ENCODE measurements at places on chromosomes 2 and 18.

- no peak for DNase-seq
Observed at GRCh38 chr2:227816507-227817294, 3.1 kb downstream of the CCL20 start.

DNA sequence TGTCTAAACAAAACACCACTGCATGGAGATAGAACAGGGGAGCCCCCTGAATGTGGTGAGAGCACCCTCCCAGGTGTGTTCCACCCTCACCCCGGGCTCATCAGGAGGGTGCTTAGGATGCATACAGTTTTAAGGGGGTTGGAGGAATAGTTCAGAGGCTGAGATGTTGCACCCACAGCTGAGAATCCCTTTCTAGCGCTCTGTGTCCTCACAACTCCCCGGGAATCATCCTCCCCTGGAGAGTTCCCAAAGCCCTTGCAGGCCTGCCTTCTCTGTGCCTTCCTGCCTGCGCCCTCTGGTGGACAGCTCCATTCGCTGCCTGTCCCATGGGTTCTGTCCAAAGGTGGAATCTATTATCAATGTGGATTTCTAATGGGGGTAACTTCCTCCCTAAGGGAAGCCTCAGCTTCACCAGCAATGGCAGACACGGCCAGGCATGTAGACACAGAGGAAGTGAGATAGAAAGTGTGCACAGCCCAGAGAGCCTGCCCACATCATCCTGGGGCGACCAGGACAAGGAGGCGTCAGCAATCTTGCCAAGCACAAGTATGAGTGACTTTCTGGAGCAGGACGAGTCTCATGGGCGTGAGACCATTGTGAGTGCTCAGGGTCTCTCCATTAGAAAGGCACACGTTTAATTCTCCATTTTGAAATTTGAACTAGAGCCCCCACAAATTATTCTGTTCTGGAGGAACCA is 1.2 kb upstream of the UGT1A5 start:
- DNase-seq, result peak; percentile 23

GRCh38 chr2:69804416-69804815 is 25.0 kb upstream of the GMCL1 start:
- no peak for DNase-seq

DNA sequence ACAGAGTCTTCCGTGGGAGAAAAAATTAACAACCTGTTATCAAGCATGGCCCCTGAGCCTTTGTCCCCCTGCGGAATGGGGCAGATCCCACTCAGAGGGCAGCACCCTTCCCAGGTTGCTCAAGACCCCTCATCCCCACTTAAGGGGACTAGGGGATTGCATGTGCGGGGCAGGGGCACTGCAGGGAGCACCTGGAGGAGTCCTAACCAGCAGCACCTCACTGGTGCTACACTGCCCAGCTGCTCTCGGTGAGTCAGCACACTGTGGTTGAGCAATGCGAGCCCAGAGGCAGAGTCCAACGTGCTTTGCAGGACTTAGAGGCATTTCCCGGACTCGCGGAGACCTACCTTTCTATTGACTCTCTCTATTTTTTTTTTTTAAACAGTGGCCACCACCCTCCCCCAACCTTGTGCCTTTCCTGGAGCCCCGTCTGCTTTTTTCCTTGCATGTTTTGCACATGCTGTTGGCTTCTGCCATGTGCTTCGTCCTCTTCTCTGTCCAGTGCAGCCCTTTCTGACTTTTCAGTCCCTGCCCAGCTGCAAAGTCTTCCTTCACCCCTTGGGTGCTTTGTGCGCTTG is 74.0 kb downstream of the IL1R2 start:
- DNase-seq, result no peak

DNA sequence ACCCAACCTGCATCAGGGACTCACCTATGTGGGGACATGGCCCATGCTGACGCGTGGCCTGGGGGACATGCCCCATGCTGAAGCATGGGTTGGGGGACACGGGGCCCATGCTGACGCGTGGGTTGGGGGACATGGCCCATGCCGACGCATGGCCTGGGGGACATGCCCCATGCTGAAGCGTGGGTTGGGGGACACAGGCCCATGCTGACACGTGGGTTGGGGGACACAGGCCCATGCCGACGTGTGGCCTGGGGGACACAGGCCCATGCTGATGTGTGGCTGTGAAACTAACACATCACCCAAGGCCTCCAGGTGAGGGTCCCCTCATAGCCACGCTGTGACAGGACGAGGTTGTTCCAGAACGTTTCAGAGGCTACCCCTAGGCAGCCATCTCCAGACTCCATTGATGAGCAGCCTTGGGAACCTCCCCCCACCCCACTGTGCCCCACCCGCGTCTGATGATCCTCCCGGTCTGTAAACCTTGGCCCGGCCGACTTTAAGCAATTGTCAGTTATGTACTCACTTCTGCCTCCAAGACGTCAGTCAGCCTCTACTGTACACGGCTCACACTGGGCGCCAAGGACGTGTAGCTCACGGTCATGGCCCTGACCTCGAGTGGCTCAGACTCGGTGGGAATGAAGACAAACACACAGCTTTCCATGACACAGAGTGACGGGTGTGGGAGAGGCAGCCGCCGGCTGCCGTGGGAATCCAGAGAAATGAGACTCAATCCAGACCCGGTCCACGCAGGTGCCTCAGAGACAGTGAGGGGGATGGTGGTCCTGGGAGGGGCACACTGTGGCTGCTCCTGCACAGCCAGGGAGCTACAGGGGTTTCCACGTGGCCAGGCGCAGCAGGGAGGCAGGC is 50.2 kb upstream of the SLC66A3 start:
- DNase-seq, result no peak

Data from uterus (tissue), 4 donors.